ENCODE measurements at places on chromosomes 11 and 22.

GRCh38 chr11:111319296-111319695 is 20.9 kb downstream of the POU2AF3 start:
- no peak for DNase-seq

DNA sequence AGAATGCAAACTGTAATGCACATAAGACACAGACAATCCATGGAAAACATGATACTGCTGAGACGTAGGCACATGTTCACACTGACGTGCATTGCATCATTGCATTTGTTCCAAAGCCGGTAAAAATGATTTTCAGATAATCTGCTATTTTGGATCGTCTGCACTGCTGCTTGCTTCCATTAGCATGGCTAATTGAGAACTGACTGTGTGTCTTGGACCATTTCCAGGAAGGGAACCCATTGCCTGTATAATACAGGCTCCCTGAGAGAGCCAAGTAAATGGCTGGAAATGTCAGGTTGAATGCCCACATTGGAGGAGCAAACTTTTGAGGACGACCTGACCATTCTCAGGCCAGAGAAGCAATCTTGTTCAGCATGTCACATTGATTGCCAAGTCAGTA is 304.8 kb downstream of the ST3GAL4 start:
- DNase-seq = no peak

- DNase-seq = no peak
Measured at GRCh38 chr11:95306801-95307200, 75.8 kb upstream of the SESN3 start.

DNA sequence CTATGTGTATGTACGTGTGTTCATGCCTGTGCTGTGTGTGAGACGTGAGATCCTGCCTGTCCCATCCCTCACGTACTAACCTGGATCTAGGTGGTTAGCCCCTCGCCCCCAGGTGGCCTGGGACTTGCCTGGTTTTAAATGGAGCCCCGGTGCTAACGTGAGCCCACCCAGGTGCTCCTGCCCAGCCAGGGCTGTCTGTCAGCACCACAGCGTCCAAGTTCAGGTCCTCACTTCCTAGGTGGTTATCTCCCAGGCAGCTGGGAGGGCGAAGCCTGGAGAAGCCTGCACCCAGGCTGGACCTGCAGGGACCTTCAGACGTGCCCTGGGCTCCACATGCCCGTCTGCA is 86.0 kb downstream of the KCNQ1 start:
- no peak for DNase-seq

DNA sequence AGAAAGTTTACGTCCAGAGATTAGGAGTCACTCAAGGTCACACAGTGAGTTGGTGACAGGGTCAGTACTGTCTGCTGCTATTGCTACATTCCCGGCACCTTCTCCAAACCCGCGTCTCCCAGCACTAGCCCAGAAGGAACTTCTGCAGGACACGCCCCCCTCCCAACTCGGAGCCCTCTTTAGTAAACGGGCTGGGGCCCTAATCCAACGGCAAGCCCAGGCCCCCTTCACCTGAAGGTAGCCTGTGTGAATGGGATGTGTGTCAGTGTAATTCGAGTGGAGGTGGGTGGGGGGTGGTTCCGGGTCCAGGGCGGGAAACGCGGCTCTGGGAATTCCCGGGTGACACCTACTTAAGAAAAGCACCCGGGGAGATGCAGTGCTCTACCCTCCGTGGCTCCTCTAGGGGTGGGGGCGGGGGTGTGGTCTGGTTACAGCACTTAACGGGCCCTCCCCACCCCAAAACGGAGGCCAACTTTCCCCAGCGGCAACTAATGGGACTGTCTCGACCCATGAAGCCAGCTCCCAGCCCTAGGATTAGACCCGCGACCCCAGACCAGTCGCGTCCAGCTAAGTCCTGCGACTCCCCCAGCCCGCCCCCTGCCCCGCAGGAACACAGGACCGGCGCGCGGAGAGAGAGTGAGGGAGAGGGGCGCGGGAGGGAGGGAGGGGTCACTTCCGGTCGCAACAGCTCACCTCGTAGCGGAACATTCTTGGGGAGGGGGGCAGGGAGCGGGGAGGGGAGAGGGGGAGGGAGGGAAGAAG is 468 bp downstream of the PATL1 start:
- DNase-seq = peak; percentile 78

- no peak for DNase-seq
Measured at GRCh38 chr22:23382428-23383218, 197.5 kb downstream of the IGLL1 start.

GRCh38 chr22:22928666-22929380 is 41.2 kb downstream of the IGLL5 start:
- DNase-seq = peak; percentile 96

DNA sequence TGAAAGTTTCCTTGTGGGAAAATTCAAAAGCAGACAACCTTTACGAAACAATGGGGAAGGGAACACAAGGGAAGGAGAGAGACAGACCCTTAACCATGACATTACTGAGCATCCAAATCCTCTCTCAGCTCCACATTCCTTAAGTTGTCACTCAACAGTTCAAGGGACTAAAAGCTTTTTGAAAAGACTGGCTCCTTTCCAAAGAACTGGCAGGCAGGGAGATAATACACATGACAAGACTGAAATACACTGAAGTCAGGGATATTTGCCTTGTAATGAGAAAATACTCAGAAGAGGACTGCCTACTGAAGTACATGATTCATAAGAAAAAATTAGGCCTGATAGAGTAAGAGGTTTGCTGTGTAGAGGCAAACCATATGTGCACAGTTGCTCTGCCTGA is 69.1 kb downstream of the SMCO4 start:
- DNase-seq = no peak

DNA sequence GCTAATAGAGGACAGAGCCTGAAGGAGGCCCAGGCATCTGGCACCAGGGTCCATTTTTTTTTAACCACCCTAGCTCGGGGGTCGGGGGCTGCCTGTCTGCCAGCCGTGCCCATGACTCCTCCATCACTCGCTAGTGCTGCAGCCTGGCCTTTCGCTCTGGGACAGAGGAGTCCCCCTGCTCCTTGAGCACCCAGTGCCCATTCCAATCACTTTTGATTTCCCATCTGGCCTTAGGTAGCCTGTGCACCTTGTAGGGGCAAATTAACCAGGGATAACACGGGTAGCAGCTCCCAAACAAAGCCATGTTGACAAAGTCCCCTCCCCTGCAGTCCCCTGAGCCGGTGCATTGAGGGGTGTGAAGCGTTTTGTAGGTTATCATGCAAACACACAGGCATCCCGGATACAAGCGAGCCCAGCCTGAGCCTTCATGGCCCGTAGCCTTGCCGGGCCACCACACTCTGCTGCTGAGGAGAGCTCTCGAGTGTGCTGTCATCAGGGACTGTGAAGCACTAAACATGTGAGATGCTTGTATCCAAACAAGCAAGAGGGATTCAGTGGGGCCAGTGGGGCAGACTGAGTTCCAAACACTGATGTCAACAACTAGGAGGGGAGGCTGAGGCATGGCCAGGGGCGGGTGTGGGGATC is 208.7 kb downstream of the DSCAML1 start:
- no peak for DNase-seq

GRCh38 chr11:1307998-1308742 is 1.3 kb downstream of the TOLLIP start:
- no peak for DNase-seq

- no peak for DNase-seq
Measured at GRCh38 chr22:45496451-45496941, 6.2 kb upstream of the FBLN1 start.

DNA sequence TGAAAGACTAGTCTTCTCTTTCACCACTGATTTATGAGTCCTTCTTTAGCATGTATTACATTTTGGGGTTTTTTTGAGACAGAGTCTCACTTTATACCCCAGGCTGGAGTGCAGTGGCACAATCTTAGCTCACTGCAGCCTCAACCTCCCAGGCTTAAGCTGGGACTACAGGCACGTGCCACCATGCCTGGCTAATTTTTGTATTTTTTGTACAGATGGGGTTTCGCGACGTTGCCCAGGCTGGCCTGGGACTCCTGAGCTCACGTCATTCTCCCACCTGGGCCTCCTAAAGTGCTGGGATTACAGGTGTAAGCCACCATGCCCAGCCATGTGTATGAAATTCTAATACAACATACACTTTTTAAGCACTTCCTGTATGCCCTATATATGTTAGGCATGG is 26.3 kb upstream of the CXCR5 start:
- DNase-seq = no peak

DNA sequence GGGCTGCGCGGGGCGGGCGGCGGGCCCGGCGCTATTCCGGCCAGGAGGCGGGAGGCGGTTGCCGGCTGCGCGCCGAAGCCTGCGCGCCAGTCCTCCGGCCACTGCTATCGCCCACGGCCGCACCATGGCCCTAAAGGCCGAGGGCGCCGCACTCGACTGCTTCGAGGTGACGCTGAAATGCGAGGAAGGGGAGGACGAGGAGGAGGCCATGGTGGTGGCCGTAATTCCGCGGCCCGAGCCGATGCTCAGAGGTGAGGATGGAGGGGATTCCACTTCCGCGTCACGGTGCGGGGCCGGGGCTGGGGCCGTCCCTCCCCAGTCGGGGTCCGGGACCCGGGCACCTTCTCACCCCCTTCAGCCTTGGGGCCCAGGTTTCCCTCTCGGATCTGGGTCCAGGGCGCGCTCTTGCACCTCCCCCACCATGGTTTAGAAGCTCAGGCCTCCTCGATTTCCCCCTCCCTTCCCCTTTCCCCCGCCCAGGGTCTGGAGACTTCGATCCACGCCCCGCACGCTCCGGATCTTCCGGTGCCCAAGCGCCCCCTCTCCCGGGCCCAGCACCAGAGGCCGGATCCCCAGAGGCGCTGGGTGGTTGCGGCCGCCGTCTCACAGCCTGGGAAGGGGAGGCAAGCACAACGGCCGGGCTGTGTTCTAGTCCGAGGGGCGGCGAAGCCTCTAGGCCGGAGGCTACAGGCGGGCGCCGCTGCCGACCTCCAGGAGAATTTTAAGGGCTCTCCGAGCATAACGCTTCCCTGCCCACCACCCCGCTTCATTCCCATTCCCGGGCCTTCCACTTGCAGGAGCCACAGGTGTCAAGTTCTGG is 517 bp downstream of the SPINDOC start:
- no peak for DNase-seq

GRCh38 chr11:104946907-104947306 is 21.5 kb downstream of the CASP4 start:
- DNase-seq = no peak

DNA sequence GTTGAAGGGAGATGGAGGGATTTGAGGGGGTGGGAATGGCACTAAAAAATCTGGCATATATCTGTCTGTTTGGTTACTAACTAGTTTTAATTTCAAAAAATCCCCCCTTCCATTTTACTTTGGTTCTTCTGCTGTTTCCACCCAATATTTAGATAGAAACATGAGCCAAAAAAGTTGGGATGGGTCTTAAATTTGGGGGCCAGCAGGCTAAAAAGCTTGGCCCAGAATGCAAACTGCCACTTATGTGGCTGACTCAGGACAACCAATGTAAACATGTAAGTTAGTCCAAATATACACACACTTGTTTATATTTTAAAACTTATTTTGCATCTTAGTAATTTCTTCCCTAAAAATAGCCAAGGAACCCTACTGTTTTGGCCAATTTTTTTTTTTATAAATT is 35.7 kb downstream of the LGR4 start:
- DNase-seq = no peak

DNA sequence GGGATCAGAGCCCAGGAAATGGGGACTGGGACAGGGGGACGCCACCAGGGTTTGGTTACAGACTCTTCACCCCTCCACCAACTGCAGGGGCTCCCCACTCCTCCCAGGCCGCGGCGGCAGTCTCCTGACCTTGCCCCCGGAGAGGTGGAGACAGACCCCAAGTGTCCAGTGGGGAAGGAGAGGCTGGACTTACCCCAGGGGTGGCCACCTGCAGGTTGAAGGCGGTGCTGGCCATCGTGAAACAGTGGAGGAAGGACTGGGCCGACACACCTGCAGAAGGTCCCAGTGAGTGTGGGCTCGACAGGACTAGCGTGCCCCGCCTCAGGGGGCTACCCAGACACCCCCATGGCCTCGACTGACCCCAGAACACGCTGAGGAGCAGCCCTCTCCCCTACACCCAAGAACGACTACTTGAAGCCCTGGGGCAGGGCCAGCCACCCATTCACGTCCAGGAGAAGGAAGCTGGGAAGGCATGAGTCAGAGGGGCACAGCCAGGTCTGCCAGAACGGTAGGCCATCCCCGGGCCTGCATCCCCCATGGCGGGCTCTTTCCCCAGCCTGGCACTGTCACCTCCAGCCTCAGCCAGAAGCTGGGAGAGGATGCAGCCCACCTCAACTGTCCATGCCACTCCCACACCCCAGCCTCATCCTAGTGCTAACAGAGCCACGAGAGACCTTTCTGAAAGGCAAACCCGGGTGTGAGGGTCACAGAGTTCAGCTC is 2.3 kb downstream of the GATD1 start:
- DNase-seq = no peak

DNA sequence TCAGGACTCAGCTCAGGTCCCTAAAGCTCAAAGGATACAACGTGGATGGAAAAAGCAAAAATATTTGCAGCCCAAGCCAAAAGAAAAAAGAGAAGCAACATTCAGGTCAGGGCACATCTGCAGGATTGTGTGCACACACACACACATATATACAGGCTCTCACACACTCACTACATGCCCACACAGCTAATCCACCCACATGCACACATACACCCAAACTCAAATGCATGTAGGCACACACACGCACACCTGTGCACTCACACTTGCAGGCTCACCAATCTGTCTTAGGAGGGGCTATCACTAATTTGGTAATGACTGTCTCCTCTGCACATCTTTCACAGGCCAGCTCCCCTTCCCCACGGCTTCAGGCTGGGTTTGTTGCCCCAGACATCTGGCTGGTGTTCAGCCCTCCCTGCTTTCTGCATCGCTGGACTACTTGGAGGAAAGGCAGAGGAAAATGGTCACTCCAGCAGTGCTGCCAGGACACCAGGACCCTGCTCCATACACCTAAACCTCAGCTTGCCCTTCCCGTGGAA is 103.6 kb upstream of the DRD2 start:
- DNase-seq = no peak

DNA sequence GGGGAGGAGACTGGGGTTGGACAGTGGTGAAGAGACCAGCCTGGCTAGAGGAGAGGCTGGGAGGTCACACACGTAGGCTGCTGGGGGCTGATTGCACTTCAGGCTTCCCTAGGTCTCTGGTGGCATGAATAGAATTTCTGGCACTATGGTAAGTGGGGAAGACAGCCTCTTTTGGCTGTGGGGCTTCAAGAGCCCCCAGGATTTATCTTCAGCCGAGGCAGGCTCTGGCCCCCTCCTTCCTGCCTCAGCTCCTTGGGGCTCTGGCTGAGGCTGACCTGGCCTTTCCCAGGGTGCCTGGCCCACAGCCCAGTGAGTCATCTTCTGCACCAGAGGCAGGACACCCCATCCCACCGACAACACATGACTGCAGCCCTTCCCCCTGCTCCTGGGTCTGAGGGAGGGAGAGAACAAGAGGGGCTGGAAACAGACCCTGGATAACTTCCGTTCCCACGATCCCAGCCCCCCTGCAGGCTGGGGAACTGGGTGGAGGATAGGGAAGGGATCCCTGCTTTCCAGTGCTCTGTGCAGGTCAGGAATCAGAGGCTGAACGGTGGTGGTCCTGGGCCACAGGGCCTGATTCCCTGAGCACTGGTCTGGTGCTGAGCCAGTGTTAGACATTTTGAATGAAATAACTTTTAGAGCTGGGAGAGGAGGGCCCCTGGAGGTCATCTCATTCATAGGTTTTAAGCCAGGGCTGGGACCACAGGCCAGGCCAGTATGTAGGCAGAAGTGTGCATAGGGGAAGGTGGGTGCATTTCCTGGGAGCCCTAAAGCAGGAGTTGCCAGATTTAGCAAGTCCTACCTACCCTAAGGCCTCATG is 26.5 kb downstream of the ARHGEF17 start:
- DNase-seq = no peak
